ENCODE measurements at places on chromosomes 1 and 21. TPM values are rescaled to one million over a fixed set of nuclear protein-coding genes. Genes with fewer than 3 reads are reported as not detected.
A peak's percentile ranks its signal among the peaks of the same experiment; 100 is the strongest.

DNA sequence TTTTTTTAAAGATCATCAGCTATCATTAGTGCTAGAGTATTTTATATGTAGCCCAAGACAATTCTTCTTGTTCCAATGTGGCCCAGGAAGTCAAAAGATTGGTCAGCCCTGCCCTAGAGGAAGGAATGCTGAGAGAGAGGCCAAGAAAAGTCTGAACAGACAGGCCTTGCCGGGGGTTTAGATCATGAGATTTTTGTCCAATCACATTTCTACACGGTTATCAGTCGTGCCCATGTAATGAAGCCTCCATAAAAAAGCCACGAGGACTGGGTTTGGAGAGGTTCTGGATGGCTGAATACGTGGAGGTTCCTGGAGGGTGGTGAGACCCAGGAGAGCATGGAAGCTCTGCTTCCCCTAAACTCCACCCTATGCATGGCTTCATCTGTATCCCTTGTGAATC lies 24.3 kb upstream of the ENO1 start:
- DNase-seq: peak; percentile 65

GRCh38 chr1:30262158-30262557 lies 461.2 kb downstream of the MATN1 start:
- DNase-seq: no peak

GRCh38 chr1:7228252-7228961 lies 443.2 kb downstream of the CAMTA1 start:
- DNase-seq: no peak

- no peak for DNase-seq
Measured at GRCh38 chr1:62905309-62905708, 121.4 kb downstream of the ATG4C start.

- DNase-seq: no peak
Measured at GRCh38 chr1:175343945-175344344, 151.4 kb upstream of the KIAA0040 start.

- DNase-seq: no peak
Measured at GRCh38 chr1:33713058-33713877, 150.6 kb upstream of the HMGB4 start.

The REG4 gene
- total RNA-seq: not detected

The PLPP3 gene
- total RNA-seq: 270 TPM
